ENCODE measurements at places on chromosomes 3 and 15.

DNA sequence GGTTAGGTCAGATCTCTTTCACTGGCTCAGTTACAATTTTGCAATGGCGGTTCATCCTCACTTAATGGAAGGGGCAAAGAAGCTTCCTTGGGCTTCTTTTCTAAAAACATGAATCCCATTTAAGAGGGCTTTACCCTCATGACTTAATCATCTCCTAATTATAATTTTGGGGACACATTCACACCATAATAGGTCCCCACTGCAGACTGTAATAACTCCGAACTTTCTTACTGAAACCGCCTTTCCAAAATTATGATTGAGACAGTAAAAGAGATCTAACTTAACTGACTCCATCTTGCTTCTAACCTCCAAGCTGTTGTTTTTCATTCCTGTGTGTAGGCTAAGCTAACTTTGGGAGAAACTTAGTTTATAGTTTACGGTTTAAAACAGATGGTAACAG, 33.3 kb upstream of the C15orf39 start:
- no peak for DNase-seq

GRCh38 chr3:2099779-2100191, 1.1 kb downstream of the CNTN4 start:
- peak; percentile 2 for DNase-seq

GRCh38 chr3:106247902-106248684, 379.3 kb upstream of the CBLB start:
- no peak for DNase-seq

DNA sequence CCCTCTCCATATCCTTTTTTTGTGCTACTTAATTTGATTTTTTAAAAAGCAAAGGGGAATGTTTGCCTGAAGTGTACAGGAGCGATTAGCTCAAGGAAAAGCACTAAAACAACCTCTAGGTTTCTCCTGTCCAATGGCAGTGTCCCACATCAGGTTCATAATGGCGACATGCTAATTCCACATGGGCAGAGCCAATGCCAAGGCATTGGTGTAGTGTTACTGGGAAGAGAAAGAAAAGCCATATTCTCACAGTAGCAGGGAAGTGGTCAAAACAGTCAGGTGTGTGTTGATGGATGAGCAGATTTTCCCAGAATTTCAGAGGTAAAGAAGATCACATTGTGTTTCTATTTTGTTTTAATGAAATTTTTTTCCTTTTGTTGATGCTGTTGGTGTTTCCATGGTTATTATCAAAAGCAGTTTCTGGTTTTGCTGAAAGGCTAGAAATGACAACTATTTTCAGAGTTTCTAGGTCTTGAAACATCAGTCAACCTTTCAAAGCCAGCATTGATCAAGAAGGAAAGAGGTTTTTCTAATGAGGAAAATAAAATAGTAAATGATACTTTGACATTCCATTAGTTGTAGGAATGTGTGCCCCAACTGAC, 65.2 kb downstream of the FNDC3B start:
- DNase-seq = peak; percentile 43

DNA sequence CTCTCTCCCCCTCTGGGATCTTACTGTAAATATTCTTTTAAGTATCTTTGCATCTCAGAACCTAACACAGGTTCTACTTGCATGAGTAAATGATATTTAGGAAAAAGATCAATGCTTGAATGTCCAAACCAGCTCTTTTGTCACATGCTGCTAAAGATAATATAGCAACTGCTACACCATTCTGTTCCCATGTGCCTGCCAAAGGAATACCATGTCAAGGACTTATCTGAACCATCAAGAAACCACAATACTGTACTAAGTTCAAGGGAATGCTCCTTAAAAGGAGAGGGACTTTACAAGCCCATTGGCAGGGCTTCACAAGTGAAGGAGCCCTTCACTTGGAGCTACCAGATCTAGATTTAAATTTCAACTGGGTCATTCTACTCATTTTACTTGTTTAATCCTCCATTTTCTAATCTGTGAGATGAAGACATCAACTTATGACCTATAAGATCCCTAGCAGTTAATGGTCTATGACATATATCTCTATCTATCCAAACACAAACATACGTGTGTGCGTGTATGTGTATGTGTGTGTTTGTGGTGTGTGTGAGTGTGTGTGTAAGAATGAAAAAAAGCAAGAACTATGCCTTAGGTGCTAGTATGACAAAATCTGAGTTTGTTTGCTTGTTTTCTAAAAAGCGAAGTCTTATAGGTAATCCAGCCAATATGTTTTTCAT, 13.0 kb upstream of the SEC62 start:
- DNase-seq = no peak

- no peak for DNase-seq
Measured at GRCh38 chr15:90756916-90757315, 39.8 kb downstream of the BLM start.

- DNase-seq = no peak
Measured at GRCh38 chr15:25785641-25786025, 77.5 kb downstream of the ATP10A start.

- no peak for DNase-seq
Measured at GRCh38 chr15:70852501-70853317, 1.2 kb downstream of the LARP6 start.

- no peak for DNase-seq
Measured at GRCh38 chr3:170896781-170897180, 11.7 kb downstream of the EIF5A2 start.

DNA sequence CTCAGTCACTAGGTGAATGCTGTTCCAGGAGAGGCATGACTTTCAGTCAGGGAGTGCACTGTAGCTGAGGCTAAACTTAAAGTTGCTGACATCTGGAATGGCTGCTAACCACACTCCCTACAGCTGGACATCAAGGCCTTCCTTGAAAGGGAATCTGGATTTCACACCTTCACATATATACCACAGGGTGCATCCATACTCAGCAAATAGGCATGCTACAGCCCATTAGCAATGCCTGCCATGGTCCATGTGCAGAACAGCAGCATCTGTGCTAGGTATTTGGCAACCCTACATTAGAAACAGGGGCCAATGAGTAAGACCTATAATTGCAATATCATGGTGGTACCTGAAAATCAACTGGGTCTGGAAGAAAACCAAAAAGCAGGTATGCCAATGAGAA, 74.8 kb downstream of the SNTN start:
- DNase-seq = no peak

GRCh38 chr15:62999923-63000561, 42.5 kb upstream of the TPM1 start:
- no peak for DNase-seq

DNA sequence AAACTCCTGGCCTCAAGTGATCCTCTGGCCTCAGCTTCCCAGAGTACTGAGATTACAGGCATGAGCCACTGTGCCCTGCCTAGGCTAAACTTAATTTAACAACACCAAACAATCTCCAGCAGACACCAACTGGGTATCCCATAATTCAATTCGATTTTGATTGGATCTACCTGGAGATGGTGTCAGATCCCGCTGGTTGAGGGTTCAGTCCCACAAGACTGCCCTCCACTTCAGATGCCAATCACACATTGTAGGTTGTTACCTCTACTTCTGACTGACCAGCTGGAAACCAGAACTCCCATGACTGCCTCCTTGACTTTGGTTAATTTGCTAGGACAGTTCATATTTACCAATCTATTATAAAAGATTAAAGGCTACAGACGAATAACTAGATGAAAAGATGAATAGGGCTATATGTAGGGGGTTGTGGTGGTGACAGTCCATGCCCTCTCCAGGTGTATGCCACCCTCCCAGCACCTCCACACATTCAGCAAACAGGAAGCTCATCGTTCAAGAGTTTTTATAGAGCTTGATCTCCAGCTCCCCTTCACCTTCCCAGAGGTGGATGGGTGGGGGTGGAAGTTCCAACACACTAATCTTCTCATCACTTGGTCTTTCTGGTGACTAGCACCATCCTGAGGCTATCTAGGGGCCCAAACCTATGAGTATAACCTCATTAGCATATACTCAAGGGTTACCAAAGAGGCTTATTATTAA, 9.3 kb downstream of the B2M start:
- no peak for DNase-seq

DNA sequence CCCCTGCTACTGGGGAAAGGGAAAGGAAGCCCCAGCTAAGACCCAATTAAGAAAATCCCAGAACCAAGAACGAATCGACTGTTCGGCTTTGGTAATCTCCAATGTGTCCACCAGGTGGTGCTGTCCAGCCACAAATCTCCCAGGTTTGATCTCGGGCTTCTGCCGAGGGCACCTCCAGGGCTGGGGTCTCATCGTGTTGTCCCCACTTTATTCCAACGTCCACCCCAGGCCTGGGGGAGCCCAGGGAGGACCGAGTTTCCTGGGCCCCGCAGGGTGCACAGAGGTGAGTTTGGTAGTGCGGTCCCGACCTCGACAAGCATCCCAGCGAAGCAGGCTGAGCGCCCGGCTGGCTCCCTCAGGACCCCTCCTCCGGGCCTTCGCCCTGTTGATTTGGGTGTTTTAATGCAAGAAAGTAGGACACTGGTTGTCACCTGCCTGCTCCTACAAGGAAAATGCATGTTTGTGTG, 185.1 kb downstream of the GOLGA6L6 start:
- peak; percentile 91 for DNase-seq

DNA sequence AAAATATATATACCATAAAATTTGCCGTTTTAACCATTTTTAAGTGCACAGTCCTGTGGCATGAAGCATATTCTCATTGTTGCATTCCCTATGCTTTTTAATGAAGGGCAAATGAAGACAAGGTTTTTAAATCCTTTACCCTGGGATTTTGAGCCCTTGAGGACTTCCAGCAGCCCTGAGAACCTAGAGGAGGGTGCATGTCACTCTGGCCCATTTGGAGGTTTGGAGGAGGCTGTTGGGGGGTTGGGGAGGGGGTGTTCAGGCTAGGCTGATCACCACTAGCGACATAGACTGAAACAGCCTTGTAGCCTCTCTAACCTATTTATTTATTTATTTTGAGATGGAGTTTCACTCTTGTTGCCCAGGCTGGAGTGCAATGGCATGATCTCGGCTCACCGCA, 86.0 kb downstream of the SMAD6 start:
- DNase-seq = no peak

DNA sequence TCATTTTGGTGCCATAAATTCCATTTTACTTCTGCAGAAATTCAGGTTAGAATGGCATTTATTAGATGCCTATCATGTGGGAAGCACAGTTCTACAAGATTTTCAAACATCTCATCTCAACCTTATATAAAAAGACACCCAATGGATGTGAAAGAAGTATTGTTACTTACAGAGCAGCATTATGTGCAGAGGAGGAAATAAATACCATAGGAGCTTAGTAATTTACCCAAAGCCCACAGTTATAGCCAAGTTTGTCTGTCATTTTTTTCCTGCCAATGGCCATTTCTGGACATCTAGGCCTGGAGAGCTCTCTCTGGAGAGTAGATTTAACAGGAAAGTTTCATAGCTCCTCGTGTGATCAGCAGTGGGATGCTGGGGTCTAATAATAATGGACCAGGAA, 659.4 kb upstream of the NAALADL2 start:
- DNase-seq = no peak

DNA sequence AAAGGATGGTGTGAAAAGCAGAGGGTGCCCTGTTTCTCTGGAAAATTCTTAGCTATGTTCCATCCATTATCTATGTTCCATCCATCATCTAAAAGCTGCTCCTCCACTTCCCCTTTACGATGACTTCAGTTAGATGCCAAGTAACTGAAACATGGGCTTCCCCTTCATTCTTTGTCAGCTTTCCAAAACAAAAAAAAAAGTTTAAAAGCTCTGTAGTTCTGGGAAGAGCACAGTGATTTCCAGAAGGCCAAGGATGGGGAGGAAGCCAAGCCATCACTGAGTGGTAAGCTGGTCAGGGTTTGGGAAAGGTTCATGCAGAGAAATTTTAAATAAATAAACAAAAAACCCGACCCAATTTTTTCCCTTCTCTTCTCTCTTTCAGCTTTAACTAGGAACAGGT, 111.5 kb downstream of the CFAP44 start:
- DNase-seq = no peak

DNA sequence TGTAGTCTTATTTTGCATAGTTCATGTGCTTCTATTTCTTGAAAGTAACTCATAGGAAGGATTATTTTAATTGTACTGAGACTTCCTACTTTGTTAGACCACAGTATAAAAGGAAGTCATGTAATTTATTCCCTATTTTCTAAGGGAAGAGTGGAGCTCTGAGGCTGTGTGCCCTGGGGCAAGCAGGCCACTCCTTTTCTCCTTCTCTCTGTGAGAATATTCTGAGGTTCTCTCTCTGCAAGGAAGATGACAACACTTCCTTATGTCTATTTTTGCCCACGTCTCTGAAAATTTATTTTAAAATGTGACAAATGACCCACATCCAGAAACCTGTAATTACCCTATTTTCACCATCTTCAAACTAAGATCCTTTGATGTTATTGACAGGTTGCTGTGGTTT, 11.0 kb downstream of the KCTD6 start:
- DNase-seq = no peak

- no peak for DNase-seq
Measured at GRCh38 chr3:17143893-17144664, 259.3 kb downstream of the PLCL2 start.

DNA sequence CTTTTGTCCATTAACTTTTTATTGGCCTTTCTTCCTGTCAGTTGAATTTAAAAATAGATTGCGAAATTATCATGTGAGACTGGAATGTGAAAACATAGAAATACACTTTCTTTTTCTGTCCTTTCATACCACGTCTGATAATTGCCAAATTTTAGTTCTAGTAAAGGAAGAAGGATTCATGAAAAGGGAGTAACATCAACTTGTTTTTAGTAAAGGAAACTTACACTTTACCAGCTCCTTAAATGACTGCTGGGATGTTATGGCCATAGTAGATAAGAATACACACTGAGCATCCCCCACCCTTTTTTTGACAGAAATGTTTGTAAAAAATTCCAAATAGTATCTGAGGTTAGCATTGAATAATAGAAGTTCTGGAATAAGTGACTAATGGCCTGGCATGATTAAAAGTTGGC, 137.9 kb downstream of the NEO1 start:
- DNase-seq = no peak

DNA sequence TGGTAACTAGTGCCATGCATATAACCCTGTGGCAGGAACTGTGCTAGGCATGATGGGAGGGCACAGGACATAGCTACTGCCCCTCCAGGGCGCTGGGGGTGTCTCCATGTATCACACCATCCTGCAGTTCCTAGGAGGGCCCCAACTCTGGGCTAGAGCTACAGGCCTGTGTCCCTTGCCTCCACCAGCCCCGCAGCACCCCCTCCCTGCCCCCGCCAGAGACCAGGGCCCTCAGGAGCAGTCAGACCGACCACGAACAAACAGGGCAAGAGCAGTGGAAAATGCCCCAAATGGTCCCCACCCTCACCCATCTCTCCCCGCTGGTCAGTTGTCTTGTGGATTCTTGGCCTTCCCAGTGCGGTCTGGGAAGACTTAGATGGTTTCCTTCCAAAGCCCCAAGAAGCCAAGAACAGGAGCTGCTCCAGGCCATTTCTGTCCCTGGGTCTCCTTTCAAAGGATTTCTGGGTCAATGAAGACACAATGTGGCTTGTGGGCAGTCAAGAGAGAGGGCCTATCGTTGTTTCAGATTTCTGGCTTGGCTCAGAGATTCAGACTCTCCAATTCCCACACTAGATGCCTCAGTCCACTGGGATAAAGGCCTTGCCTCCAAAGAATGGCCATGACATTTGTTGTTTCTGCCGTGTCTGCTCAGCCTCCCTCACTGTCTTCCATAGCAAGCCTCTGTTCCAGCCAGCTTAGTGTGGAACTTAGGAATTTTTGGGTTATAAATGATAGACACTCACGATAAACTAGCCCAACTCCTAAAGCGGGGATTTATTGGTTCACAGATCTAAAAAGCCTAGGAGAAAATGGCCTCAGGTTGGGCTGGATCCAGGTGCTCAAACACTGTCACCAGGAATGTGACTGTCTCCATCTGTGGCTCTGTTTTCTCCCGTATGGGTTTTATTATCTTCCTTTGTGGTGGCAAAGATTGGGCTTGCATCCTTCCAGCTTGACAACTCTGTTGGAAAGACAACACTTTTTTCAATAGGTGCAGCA, 80.6 kb downstream of the LSM3 start:
- no peak for DNase-seq

GRCh38 chr3:66723231-66723630, 222.4 kb upstream of the LRIG1 start:
- DNase-seq = no peak

All from ELF-1 (cell line).